ENCODE measurements at places on chromosomes 3 and 15.

GRCh38 chr3:4492208-4493013, 737 bp upstream of the ITPR1 start:
- DNase-seq: no peak

- no peak for DNase-seq
Measured at GRCh38 chr15:65062726-65063125, 5.1 kb downstream of the RASL12 start.

DNA sequence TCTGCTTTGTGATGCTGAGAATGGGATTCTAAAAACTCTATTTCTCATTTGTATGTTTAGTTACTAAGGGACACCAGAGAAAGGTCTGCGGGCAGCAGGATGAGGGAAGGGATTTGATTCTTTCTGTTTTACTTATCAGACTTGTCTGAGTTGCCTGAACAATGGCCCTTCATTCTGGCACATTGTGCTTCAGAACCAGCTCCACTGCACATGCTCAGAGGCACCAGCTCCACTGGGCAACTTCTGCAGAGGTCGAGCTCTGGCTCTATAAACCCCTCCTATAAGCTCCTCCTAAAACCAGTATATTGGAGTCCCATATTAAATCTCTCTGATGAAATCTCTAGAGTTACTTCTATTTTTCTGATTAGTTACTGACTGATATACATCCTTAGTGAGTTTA, 453.2 kb upstream of the CDIN1 start:
- DNase-seq: no peak

- DNase-seq: no peak
Measured at GRCh38 chr3:17749281-17749680, 6.8 kb upstream of the TBC1D5 start.

GRCh38 chr15:51046799-51047449, 47.8 kb downstream of the TNFAIP8L3 start:
- DNase-seq: no peak

DNA sequence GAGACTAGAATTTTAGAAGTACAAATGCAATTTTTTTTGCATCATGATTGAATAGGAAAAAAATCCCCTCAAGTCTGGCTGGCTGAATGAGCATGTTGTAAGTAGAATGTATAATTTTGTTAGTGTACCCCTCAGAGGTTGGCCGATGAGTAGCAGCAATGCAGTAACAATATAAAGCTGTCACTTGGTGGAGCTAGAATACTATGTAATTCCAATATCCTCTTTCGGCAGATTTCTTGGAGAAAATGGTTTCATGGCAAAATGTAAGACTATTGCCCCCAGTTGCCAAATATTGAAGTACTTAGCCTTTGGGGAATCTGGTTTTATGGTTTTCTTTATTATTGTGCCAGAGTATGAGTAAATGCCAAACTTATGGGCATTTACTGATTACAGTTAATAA, 39.8 kb upstream of the SGO1 start:
- no peak for DNase-seq

DNA sequence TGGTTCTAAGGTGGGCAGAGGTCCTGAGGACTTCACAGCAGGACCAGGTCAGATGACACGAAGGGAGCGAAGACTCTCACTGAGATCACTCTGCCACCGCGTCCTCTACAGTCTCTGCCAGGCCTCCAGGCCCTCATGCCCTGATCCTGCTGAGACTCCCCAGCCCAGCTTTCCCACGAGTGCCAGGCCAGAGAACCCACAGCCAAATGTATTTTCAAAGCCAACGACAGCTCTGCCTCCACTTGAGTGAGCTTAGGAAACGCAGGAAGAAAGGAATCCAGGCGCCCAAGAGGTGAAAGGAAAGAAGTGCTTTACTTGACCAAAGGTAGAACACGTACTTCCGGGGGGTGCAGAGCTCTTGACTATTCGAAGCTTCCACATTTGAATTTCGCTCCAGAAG, 275.0 kb downstream of the XXYLT1 start:
- DNase-seq: no peak

- DNase-seq: no peak
Measured at GRCh38 chr3:168431491-168431890, 335.8 kb upstream of the GOLIM4 start.

DNA sequence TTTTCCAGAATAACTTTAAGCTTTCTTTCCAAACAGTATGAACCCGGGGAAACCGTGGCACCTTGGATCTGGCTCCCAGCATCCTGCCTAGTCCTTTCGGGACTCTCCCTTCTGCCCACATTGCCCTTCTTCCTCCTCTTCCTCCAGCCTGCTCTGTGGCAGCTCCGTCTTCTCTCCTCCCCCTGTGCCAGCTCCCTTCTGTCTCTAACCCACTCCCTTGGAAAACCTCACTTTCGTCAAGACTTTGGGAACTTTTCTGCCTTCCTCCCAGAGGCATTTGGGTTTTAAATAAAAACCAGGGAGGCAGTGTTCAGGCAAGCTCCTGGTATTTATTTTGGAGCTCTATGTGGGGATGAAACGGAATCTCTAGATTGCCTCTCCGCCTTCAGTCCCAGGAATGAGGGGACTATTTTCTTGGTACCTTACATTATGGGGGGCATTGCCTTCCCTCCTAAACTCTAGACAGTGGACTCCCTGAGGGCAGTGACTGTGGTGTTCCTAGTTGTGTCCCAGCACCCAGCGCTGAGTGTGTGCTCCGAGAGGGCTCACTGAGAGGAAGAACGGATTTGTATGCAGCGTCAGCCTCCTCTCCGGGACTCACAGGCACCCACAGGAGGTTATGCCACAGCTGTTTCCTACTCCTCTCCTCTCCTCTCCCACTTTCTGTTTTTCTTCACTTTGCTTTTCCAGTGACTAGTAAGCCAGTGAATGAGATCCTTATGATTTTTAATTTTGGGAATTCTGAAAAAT, 105.4 kb upstream of the MRPS22 start:
- no peak for DNase-seq

DNA sequence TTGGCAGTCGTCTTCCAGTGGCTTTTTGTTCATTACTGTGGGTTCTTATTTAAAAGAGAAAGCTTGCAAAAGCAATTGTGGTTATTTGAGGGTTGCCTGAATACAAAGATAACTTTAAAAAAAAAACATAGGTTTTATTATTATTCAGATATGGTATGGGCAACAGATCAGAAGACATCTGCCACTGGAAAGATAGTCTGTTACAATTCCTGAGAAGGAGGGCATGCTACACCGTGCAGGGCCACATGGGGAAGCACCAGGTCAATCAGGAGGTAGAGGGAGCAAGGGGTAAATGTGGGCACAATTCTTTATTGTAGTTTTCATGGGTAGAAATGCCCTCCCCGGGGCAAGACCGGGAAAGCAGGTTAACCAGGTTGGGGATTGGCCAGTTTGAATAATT, 46.5 kb downstream of the BBS4 start:
- no peak for DNase-seq

DNA sequence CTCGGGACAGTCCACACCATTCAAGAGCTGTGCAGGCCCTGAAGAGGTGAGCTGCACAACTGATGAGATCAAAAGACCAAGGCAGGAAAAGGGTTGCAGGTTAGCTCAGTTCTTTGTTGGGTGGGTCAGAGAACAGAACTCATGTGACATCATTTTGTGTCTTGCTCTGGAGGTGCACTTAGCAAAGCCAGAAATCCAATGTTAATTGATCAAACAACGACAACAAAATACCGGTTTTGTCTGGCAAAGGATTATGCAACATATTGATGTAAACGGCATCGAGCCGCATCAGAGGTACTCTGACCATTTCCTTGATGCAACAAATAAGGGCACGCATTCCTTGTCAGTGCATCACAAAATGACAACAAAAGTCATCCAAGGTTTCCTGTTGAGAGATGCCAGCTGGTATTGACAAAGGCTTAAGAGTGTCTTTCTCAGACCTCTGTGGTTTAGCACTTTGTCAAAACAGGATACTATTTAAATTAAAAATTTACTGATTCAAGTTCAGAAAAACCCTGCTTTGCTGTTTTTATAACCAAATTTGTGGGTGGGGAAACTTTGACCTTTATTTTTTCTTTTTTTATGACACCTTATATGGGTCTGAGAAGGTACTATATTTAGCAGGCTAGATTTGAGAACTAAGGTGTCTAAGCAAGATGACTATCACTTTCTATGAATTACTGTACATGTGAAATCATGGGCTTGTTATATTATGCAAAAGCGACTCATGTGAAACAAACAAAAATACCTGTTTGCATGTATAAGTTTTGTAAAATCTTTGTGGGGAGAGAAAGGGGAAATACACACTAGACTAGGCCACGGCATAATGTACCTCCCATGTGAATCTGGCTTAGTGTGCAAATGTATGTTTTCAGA, 496.1 kb downstream of the FOXP1 start:
- DNase-seq: no peak

DNA sequence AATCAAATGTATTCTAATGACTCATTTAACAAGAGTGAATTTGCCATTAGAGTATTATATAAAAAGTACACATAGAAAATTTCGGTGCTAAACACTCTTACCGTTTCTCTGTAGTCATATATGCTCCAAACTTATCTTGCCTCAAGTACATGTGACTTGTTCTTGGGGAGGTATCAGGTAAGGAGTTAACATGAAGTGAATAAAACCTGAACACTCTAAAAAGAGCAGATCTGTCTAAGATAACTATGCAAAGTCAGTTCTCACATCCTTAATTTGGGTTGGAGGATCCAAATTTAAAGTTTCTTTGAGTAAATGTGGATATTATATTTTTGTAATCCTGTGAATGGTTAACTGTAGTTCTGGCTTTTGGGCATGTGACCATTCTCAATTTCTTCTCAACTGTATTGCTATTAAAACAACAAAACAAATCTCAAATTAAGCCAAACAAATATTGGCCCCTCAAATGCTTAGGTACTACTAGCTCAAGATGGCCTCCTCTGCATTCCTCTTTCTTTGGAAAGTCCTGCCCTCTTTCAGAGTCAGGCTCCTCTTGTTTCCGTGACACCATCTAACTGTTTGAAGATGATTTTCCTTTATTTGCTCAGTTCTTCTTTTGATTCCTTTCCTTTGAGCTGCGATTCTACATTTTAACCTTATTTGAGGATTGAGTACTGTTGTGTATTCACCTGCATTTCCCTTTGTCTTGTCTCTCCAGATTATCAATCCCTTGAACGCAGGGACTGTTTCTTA, 4.2 kb downstream of the EDEM1 start:
- DNase-seq: no peak

DNA sequence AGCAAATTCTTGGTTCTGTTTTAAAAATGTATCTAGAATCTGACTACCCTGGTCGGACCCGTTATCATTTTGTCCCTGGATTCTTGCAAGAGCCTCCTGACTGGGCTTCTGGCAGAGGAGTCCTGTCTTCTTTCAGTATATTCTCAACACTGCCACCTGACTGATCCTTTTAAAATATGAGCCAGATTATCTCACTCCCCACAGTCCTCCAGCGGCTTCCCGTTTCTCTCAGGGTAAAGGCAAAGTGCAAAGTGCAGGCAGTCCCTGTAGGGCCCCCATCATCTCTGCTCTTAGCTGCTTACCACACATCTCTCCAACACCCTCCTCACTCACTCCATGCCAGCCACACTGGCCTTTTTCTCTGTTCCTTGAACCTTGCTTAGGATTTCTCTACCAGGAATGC, 28.4 kb downstream of the CRTC3 start:
- no peak for DNase-seq

Measured in SIG-M5 (cell line).